ENCODE measurements at places on chromosomes 2 and 18. TPM values are rescaled to one million over a fixed set of nuclear protein-coding genes. Genes with fewer than 3 reads are reported as not detected.

GRCh38 chr2:80889009-80889408, 584.5 kb upstream of the LRRTM1 start:
- H3K27ac ChIP-seq: no peak overlapping the region
- no peaks in the 10 kb centered on the region for H3K36me3 ChIP-seq
- H3K4me1 ChIP-seq: no peaks in the 10 kb centered on the region
- no peak overlapping the region for H3K4me3 ChIP-seq

DNA sequence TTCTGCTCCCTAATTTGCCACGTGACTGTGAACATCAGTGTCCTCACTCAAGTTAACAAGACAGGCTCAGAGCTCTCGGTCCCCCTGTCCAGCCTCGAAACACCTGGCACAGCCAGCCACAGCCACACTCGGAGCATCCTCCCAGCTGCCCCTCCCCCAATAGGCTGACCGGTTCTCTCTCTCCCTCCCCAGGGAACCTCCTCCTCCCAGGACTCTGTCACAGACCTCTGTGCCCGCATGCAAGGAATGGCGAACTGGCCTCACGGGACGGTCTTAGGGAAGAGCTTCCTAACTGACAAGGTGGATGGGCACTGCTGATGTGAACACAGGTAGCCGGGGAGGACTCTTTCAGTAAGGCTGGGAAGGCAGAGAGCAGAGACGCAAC, 18.8 kb downstream of the CYP26B1 start:
- H3K27ac ChIP-seq: no peak overlapping the region
- no peaks in the 10 kb centered on the region for H3K27me3 ChIP-seq
- no peak for DNase-seq
- no peak overlapping the region for H3K4me3 ChIP-seq

ANKRD30B gene
- total RNA-seq: not detected

- H3K4me1 ChIP-seq: peaks cover 9% of the 10 kb centered on the region
- no peaks in the 10 kb centered on the region for H3K27me3 ChIP-seq
- H3K27ac ChIP-seq: no peak overlapping the region
- no peak overlapping the region for H3K4me3 ChIP-seq
- no peaks in the 10 kb centered on the region for H3K36me3 ChIP-seq
Measured at GRCh38 chr2:179555691-179556283, 291.2 kb upstream of the SESTD1 start.

GRCh38 chr2:165746501-165746900, 47.5 kb downstream of the GALNT3 start:
- H3K4me3 ChIP-seq: no peak overlapping the region
- H3K27me3 ChIP-seq: no peaks in the 10 kb centered on the region
- H3K36me3 ChIP-seq: no peaks in the 10 kb centered on the region
- H3K4me1 ChIP-seq: no peaks in the 10 kb centered on the region
- no peak overlapping the region for H3K27ac ChIP-seq

HOXD4 gene
- total RNA-seq: 0.74 TPM

Measured in lung (tissue), 17 donors.